ENCODE measurements at places on chromosomes 3 and 15.

DNA sequence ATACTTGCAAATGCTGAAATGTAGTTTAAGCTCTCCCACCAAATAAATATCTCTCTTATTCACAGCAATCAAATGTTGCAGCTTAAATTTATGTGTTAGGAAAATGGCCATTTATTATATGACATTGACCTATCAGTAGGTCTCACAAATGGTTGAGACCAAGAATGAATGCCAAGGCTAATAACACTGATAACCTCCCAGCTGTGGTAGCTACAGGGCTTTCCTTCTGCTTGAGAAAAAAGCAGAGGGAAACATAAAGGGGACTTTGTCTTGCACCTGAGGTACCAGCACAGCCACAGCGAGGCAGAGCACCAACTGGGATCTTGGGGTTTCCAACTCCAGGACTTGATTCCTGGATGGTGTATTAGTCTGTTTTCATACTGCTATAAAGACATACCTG, 73.1 kb upstream of the TTC14 start:
- no peak for DNase-seq

DNA sequence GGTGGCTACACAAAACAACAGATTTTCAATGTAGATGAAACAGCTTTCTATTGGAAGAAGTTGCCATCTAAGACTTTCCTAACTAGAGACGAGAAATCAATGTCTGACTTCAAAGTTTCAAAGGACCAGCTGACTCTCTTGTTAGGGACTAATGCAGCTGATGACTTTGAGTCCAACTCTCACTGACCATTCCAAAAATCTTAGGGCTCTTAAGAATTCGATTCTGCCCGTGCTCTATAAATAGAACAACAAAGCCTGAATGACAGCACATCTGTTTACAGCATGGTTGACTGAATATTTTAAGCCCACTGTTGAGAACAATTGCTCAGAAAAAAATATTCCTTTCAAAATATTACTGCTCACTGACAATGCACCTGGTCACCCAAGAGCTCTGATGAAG, 202.4 kb upstream of the PRICKLE2 start:
- DNase-seq = no peak

DNA sequence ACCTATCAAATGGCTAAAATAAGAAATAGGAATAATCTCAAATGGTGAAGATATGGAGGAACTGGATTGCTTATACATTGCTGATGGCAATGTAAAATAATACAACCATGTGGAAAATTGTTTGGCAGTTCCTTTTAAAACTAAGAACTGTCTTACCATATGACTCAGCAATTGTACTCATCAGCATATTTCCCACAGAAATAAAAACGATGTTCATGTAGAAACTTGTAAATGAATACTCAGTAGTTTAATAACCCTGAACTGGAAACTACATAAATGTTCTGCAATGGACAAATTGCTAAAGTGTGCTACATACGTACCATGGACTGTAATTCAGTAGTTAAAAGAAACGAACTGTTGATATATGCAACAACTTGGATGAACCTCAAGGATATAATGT, 253.9 kb upstream of the RBMS3 start:
- no peak for DNase-seq

DNA sequence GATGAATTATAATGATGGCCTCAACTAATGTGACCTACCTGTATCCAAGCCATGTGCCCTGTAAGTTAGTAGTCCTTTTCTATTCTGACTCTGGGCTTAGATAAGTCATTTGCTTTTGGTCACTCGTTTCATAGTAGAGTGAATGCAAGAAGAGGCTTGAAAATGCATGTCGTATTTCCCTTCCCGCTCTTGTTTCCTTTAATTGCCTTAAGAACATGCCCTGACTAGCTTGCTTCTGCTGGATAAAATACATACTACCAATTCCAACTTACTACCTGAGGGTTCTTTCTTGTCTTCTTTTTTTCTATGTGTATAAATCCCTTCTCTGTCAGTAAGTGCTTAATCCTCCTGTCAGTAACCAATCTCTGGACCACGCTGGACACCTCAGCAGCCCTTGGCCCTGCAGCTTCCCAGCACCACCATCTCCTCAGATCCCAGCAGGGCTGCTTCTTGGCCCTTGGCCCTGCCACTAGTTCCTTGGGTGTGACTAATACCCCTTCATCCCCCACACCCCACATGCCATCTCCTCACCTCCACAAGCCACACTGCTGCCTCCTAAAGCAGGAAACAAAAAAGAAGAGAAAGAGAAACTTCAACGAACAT, 771.7 kb downstream of the IGSF11 start:
- no peak for DNase-seq

DNA sequence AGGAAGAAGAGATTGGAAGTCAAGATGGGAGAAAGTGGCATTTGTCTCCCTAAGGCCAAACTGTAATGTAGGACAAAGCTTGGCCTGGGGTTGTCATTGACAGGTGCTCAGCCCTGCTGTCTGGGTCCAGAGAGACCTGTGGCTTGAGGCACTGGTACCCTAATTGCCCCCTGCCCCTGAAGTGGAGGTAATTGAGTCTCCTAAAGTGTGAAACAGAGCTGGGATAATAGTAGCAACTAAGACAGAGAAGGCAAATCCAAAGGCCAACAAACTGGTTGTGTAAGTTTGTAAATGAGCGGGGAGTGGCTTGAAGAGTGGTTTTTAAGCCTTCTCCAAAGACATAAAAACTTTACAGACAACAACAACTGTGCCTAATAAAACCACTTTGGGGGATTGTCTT, 264.2 kb upstream of the ROPN1 start:
- no peak for DNase-seq

DNA sequence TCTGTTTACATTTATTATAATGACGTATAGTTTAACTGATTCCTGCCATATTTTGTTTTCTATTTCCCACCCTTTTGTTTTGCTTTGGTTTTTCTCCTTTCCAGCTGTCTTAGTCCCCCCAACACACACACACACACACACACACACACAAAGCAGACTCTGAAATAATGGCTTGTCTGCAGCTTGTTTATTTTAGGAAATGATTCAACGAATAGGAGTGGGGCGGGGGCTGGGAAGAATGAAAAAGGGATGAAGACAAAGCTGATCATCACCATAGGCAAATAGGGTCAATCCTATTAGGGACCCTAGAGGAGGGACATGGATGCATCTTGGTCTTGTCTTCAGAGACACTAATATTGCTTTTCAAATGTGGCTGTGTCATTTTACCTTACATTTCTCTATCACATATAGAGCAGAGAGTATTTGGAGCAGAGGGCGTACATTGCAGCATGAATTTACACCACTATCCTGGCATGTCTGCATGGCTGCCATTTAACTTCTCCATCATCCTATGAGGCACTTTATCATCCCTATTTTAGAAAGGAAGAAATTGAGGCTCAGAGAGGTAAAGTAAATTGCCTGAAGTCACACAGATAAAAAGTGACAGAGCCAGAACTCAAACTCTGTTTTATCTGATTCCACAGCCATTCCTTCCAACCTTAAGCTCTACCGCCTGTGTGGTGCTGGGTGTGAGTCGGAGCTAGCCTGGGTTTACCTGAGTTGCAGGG, 147.2 kb upstream of the TPM1 start:
- DNase-seq = no peak

GRCh38 chr3:118108769-118109168, 925.9 kb downstream of the IGSF11 start:
- DNase-seq = no peak

DNA sequence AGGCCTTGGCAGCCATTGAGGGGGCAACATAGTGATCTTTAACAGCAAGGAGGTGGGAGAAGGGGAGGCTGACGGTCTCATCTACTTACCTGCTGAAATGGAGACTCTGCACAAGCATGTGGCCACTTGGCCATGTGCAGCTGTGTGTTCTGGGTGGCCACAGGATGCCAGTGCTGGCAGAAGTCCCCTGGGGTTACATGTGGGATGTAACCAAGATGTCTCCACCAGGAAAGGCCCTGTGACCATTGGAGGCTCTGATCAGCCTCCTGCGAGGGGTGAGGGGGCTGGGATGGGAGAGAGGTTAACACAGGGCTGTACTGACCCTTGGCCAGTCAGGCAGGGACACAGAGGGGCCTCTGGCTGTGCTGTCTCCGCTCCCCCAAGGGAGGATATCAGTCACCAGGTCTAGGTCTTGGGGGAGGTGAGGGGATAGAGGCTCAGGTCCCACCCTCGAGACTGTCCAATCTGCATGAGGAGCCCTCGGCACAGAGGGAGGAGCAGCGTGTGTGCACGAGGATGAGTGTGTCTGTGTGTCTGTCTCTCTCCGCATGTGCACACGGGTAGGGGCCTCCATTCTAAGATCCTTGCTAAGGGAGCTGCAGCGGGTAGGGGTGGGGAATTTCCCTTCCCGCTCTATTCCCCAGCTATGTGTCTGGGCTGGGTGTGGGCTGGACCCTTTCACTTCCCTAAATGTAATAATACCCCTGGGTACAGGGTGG, 19.5 kb downstream of the PRKCD start:
- DNase-seq = peak; percentile 72

- no peak for DNase-seq
These were observed 46.2 kb downstream of the DENND6A start for GRCh38 chr3:57646723-57647122.

DNA sequence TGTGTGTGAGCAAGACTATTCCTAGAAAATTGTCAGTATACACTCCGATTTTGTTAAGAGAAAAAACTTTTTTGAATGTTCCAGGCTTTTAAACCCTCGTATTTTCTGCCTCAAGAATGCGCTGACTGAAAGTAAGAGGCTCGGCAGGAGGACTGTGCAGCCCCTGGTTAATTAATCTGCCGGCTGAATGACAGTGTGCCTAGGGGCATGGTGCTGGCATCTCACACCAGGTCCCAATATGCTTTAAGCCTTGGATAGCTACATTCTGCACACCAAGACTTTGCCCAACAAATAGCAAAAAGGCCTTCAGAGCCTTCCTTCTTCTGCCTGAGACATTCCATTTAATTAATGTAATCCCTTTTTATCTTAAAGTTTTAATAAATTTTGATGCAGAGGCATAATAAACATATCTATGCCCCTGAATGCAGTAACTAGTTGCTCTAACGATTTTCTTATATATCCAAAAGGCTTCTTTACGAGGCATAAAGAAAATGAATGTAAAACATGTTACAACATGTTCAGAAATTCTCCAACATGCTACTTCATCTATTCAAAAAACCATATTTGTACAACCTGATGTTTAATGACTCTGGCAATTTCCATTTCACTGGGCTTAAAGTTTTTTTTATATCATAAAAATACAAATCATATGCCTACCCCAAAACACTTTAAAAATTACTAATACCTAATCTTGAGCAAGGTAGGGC, 37.9 kb downstream of the DPH6 start:
- no peak for DNase-seq

DNA sequence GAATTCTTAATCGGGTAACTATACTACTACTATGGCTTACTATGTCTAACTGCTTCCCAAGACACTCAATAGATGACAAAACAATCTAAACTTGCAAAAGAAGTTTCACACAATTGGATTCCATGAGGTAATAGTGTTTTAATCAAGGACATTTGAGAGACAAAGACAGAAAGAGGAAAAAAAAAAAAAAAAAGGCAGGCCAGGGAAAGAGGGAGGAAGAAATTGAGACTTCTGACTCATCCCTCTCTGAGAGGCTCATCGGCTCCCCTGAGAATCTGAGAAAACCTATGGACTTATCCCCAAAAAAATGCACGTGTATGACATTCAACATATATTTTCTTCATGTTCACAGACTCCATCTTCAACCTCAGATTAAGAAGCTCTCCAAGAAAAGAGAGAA, 61.0 kb downstream of the SCAPER start:
- no peak for DNase-seq

DNA sequence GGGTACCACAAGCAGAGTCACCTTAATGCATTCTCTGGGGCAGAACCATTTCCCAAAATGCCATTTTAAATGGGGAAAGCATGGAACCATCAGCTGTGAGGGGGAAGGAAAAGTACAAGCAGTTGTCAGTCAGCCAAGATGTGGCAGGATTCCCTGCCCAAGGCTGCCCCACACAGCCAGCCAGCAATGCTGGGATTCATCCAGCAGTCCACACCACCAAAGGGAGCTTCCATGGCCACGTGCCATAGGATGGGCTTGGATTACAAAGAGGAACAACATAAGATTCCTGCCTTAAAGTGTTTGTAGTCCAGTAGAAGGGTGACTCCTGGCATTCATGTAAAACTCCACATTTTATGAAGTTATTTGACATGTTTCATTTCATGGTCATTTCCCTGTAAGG, 233.3 kb downstream of the SHOX2 start:
- DNase-seq = no peak

- no peak for DNase-seq
These were observed 15.1 kb downstream of the MYO5C start for GRCh38 chr15:52280326-52281084.

GRCh38 chr3:115092220-115092791, 54.8 kb downstream of the ZBTB20 start:
- DNase-seq = peak; percentile 5

DNA sequence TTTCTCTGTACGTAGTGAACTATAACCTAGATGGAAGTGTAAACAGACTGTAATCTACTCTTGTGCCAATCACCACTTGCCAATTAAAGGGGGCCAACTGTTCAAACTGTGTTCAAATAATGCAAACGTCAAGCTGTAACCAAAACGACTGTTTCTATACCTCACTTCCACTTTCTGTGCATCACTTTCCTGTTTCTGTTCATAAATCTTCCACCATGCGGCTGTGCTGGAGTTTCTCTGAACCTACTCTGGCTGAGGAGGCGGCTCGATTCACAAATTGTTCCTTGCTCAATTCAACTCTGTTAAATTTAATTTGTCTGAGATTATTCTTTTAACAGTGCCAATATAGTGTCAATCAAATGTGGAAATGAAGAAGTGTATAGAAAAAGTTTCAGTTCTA, 206.7 kb upstream of the TBC1D5 start:
- DNase-seq = no peak

GRCh38 chr3:150545419-150546225, 674 bp downstream of the SERP1 start:
- DNase-seq = peak; percentile 15

DNA sequence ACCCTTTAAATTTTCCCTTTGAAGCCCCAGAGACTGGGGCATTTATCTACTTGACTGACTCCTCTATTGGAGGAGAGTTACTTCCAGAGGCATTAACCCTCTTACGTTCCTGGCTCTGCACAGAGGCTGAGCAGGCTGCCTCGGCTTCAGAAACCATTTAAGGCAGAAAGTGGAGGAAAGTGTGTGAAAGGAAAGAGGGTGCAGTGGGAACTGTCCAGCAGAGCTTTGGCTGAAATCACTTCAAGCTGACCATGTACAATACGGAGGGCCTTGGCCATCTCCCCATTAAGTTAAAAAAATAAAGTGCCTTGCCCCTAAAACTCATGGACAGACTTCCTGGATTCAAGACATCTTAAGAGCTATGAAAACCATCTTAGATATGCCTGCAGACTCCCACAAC, 238.7 kb downstream of the SV2B start:
- DNase-seq = no peak

All from CD14-positive monocyte (primary cell).